Suppressor macrophage treated with lipopolysaccharide for 4 hours (primary cell): ENCODE measurements at places on chromosomes 7 and 10.

DNA sequence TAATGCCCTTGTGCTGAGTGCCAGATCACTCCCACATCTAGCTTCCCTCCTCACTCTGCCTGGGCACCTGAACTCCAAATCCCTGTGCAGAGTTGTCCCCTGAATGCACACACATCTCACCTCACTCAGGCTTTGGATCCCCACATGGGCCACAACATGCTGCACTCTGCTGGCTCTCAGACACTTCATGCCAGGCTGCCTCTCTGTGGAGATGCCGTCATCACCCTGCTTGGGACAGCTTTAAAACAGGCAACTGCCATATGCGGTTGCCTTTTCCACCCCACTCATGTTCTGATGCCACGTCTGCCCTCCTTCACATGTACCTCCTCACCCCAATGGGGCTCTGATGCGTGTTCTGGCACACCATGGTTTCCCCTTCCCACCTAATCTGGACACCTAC, 477.0 kb downstream of the GFRA1 start:
- DNase-seq: no peak

DNA sequence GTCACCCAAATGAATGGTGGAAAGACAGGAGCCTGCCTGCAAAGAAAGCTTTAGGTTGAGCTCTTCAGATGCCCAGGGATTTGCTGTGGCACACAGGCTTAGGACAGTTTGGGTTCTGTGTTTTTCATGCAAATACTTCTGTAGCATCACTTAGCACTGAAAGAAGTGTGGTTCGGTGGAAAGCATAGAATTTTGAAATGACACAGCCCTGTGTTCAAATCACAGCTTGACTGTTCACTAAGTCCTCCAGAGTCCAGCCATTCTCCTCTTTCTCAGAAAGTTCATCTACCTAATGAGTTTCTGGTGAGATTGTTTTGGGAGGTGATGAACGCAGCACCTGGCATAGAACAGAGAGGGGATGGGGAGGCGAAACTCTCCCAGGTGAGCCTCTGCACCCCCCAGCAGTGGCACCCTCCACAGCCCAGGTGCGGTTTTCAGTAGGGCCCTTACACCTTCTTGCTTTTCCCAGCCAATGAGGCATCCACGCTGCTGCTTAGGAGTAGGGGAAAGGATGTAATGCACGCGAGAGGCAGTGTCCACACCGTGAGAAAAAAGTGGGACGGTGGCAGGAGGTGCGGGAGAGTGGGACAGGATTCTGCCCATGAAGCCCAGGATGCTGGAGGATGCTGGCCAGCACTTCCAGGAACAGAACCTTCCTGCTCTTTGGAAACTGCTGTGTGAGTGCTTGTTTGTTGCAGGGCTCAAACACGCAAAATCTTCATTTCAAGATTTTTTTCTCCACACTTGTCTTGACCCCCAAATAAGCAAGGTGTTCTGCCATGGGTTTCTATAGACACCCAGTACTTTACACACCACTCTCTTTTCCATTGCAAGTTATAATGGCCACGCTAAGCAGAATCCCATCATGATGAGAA, 11.6 kb downstream of the EN2 start:
- DNase-seq: no peak

- no peak for DNase-seq
Observed at GRCh38 chr10:59976909-59977308, 70.6 kb upstream of the CCDC6 start.

GRCh38 chr10:22823109-22823508, 104.7 kb upstream of the ARMC3 start:
- no peak for DNase-seq

DNA sequence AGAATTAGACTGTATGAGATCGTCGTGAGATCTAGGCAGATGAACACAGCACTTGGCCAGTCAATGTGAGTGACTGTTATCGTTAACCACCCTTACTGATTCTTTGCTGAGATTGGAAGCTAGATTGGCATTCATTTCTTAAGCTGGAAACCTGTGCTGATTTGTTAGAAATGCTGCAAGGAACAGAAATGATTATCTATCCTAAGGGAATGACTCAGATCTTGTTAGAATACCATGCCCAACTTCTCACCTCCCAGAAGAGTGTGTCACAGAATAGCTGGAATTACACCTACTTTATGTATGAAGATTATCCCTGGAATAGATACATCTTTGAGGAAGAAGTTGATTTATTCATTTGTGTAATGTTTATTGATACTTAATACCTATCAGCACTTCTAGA, 275.2 kb downstream of the AUTS2 start:
- DNase-seq: no peak

GRCh38 chr10:78934532-78934898, 134.3 kb upstream of the ZMIZ1 start:
- no peak for DNase-seq

DNA sequence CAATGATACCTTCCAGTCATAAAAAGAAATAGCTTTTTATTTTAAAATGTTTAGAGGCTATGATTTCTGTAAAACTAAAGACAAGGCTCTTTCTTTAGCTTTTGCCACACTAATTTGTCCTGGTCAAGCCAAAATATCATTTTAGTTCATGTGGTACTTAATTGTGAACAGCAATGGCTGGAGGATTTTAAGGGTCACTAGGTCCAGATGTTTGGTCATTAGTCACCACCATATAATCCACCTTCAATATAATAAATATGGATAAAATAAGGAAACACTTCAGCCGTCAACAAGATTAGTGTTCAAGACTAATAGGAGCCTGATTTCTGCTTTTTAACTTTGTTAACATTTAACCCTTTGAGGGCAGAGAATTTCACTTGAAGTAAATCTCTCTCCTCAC, 50.0 kb upstream of the HGF start:
- DNase-seq: no peak
